ENCODE measurements at places on chromosomes 6 and 20.
A peak's percentile ranks its signal among the peaks of the same experiment; 100 is the strongest.

DNA sequence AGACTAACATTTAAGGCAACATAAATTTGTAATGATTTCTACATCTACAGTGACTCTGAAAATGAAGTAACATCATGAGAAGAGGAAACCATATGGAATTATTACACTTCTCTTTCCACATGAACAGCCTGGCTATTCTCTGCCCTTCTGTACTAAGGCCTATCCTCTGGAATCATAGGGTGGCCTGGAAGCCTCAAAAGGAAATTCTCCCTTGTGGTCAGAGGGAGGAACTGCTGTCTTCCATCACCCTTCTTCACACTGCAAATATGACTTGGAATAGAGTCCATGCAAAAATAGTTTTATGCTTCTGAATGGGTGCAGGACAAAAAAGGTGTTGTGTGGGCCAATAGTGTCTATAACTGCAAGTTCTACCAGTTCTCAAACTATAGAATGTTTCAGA lies 44.6 kb upstream of the SH3BGRL2 start:
- H3K27ac ChIP-seq: no peak overlapping the region
- peak; percentile 48 for DNase-seq
- no peak overlapping the region for H3K4me3 ChIP-seq
- no peaks in the 10 kb centered on the region for H3K4me1 ChIP-seq
- no peaks in the 10 kb centered on the region for H3K27me3 ChIP-seq

DNA sequence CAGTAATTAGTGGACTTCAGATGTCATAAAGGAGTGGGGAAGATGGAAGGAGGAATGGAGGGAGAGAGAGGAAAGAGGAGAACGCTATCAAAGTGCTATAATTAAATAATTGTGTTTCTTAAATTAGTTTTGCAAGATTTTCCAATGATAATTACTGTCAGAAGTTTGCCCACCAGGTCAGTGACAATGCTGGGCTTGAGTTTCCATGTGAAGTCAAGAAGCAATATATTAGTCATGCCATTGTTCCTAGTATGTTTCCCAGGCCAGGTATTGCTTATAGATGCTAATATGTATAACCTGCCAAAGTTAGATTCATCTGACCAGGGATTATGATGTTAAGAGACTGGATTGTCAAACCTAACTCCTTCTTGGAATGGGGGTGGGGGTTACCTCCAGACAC lies 131.9 kb downstream of the GJA10 start:
- H3K27me3 ChIP-seq: no peaks in the 10 kb centered on the region
- no peak overlapping the region for H3K27ac ChIP-seq
- H3K4me1 ChIP-seq: peaks cover 25% of the 10 kb centered on the region
- no peak for DNase-seq

GRCh38 chr20:57056651-57057050 lies 209.8 kb downstream of the BMP7 start:
- no peak overlapping the region for H3K4me3 ChIP-seq
- H3K27me3 ChIP-seq: peaks cover 38% of the 10 kb centered on the region
- H3K36me3 ChIP-seq: no peaks in the 10 kb centered on the region
- no peak for DNase-seq
- no peaks in the 10 kb centered on the region for H3K4me1 ChIP-seq

- no peaks in the 10 kb centered on the region for H3K4me1 ChIP-seq
- H3K36me3 ChIP-seq: no peaks in the 10 kb centered on the region
- no peak overlapping the region for H3K4me3 ChIP-seq
- no peaks in the 10 kb centered on the region for H3K27me3 ChIP-seq
- DNase-seq: no peak
Measured at GRCh38 chr6:16656451-16656850, 104.8 kb downstream of the ATXN1 start.

DNA sequence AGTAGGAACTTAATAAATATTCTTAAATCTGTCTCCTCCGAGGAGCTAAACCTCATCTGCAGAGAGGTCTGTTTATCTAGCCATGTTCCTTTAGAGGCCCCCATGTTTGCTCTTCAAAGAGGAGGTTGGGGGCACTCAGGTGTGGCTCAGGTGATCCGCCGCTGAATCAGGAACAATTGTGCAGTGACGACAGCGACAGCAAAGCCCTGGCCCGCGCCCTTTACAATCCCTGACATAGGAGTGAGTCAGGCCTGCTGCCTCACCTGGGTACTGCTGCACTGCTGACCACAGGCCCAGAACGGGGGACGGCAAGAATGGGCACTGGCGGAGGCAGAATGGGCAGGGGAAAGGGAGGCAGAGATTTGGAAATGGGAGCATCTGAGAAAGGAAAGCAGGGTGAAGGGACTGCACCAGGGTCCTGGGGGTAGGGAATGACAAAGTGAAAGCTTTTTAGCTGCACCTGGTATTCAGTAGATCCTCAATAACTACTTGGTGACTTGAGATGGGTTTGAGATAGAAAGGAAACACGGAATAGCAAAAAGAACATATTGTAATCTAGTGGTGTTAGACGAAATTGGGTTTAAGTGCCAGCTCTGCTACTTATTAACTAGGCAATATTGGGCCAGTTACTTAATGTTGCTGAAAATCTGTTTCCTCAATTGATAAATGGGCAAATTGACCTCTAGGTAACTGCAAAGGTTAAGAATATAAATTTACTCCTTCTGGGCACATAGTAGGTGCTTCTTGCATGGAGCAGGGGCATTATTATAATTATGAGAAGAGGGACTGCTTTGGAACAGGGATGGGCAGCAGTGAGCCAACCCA lies 5.4 kb upstream of the IER3 start:
- H3K4me1 ChIP-seq: peaks cover 22% of the 10 kb centered on the region
- DNase-seq: no peak
- H3K27me3 ChIP-seq: no peaks in the 10 kb centered on the region
- no peaks in the 10 kb centered on the region for H3K36me3 ChIP-seq
- H3K4me3 ChIP-seq: no peak overlapping the region

GRCh38 chr20:13382786-13383185 lies 161.7 kb downstream of the ISM1 start:
- H3K36me3 ChIP-seq: 0 out of 2 replicates have a peak, but pooled peaks cover 2% of the 10 kb centered on the region
- H3K4me1 ChIP-seq: no peaks in the 10 kb centered on the region
- H3K27me3 ChIP-seq: no peaks in the 10 kb centered on the region
- no peak overlapping the region for H3K27ac ChIP-seq

GRCh38 chr6:131909408-131910218 lies 41.6 kb downstream of the CCN2 start:
- peaks cover 3% of the 10 kb centered on the region for H3K4me1 ChIP-seq
- no peak overlapping the region for H3K27ac ChIP-seq
- H3K27me3 ChIP-seq: no peaks in the 10 kb centered on the region

- no peaks in the 10 kb centered on the region for H3K27me3 ChIP-seq
- no peaks in the 10 kb centered on the region for H3K4me1 ChIP-seq
- H3K36me3 ChIP-seq: no peaks in the 10 kb centered on the region
- no peak overlapping the region for H3K4me3 ChIP-seq
- no peak for DNase-seq
Measured at GRCh38 chr6:86712039-86712438, 225.3 kb upstream of the HTR1E start.

DNA sequence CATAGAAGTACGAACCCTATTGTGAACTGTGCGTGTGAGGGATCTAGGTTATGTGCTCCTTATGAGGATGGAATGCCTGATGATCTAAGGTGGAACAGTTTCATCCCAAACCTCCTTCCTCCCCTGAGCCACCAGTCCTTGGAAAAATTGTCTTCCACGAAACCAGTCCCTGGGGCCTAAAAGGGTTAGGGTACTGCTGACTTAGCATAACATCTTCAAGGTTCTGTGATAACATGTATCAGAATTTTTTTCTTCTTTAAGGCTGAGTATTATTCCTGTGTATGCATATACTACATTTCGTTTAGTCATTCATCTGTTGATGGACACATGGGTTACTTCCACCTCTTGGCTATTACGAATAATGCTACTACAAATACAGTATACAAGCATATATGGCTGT lies 80.2 kb downstream of the TSHZ2 start:
- H3K27ac ChIP-seq: no peak overlapping the region
- no peak for DNase-seq
- H3K27me3 ChIP-seq: peaks cover 10% of the 10 kb centered on the region
- H3K4me3 ChIP-seq: no peak overlapping the region

DNA sequence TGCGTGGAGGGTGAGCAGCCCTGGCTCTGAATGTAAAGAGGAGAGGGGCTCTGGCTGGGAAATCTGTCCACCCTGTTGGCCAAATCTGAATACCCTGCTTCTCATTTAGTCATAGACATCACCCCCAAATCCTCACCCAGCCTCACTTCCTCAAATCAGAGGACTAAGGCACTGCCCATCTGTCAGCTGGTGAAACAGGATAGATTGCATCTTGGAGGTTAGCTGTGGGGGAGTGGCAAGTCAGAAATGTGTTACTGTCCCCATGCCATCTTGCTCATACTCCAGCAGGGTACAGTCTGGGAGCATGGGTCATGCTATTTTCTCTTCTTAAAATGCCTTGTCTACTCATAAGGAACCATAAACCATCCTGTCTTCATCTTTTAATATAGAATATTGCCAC lies 9.5 kb upstream of the DTNBP1 start:
- H3K27ac ChIP-seq: no peak overlapping the region
- H3K4me1 ChIP-seq: peaks cover 12% of the 10 kb centered on the region
- H3K36me3 ChIP-seq: no peaks in the 10 kb centered on the region
- DNase-seq: no peak

GRCh38 chr6:38432479-38432878 lies 207.2 kb downstream of the BTBD9 start:
- peaks cover 11% of the 10 kb centered on the region for H3K4me1 ChIP-seq
- H3K27me3 ChIP-seq: no peaks in the 10 kb centered on the region
- no peak overlapping the region for H3K4me3 ChIP-seq
- no peak overlapping the region for H3K27ac ChIP-seq
- H3K36me3 ChIP-seq: no peaks in the 10 kb centered on the region
- DNase-seq: no peak

- no peaks in the 10 kb centered on the region for H3K4me1 ChIP-seq
- no peak overlapping the region for H3K27ac ChIP-seq
- no peak overlapping the region for H3K4me3 ChIP-seq
Measured at GRCh38 chr6:111329882-111330633, 153.0 kb downstream of the REV3L start.

DNA sequence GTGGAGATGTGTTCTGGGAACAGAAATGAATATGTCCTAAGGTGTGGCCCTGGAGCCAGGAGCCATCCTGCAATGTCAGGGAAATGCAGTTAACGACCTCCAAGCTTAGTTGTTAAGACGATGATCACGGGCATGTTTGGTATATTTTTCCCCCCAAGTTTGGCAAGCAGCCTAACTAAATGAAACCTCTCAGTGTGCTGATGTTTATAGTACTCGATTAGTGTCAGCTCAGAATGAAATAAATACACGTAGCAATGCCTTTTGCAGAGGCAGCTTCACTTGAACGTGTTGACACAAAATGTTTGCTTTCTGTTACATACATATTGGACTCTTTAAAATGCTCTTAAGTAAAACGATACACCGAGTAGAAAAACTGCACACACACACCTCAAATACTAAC lies 76.2 kb upstream of the OLIG3 start:
- no peak overlapping the region for H3K27ac ChIP-seq
- no peaks in the 10 kb centered on the region for H3K36me3 ChIP-seq
- H3K4me1 ChIP-seq: no peaks in the 10 kb centered on the region
- H3K27me3 ChIP-seq: no peaks in the 10 kb centered on the region
- DNase-seq: no peak

DNA sequence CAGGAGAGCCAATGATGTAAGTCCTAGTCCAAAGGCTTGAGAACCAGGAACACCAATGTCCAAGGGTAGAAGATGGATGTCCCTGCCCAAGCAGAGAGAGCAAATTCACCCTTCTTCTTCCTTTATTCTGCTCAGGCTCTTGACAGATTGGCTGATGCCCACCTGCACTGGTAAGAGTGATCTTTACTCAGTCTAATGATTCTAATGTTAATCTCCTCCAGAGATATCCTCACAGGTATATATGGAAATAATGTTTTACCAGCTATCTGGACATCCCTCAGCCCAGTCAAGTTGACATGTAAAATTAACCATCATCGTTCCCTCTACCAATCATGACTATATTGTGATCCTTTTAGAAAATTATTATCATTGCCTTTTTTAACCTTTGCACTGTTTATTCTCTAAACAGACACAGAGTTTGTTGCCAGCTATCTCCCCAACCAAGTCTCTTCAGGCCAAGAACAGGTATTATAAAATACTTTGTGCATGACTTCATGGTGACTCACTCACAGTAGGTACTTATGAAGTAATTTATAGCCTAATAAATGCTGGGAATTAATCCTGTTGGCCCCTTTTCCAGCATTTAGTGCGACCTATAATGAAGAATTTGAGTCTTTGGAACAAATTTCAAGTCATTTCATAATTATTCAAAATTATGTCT lies 26.2 kb upstream of the TSHZ2 start:
- no peaks in the 10 kb centered on the region for H3K36me3 ChIP-seq
- H3K27me3 ChIP-seq: peaks cover 3% of the 10 kb centered on the region
- H3K4me3 ChIP-seq: no peak overlapping the region
- H3K4me1 ChIP-seq: no peaks in the 10 kb centered on the region

DNA sequence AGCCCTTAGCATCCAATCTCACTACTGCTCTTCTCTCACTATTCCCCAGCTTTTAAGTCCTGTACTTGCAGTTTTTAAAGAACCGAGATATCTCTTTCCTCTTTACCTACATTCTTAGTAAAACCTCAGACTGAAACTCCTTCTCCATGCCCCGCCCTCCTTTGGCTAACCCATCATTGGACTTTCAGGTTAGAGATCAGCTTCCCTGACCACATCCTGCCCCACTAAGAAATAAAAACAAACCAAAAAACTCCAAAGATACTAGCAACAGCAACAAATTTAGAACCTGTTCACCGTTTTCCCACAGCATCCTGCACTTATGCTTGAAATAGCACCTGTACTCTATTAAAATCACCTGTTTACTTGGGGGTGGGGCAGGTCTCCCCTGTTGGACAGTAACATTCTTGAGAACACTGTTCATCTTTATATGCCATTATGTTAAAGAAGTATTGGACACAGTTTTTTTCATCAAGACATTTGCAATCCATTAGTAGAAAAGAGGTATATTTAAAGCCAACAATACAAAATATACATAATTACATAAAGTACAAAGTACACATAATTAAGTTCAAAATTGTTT lies 16.3 kb upstream of the SMAP1 start:
- no peak for DNase-seq
- no peak overlapping the region for H3K27ac ChIP-seq
- H3K36me3 ChIP-seq: no peaks in the 10 kb centered on the region
- H3K27me3 ChIP-seq: 0 out of 2 replicates have a peak, but pooled peaks cover 2% of the 10 kb centered on the region
- no peak overlapping the region for H3K4me3 ChIP-seq

DNA sequence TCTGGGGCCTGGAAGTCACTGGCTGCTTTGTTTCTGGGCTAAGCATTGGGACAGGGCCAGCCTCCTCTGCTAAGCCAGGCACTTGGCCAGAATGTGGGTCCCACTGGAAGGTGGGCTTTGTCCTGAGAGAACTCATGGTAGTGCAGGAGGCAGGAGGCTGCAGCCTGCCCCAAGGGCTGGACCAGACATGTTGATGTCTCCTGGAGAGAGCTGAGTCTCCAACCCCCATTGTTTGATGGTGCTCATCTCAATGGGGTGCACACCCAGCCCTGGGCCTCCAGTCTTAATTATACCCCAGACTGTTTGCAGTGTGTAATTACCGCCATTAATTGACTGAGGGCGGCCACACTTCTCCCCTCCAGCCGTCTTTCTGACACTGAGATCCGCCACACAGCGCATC lies 220.5 kb upstream of the PMEPA1 start:
- no peak overlapping the region for H3K27ac ChIP-seq
- H3K27me3 ChIP-seq: no peaks in the 10 kb centered on the region
- no peak overlapping the region for H3K4me3 ChIP-seq
- DNase-seq: no peak
- H3K4me1 ChIP-seq: peaks cover 25% of the 10 kb centered on the region
- no peaks in the 10 kb centered on the region for H3K36me3 ChIP-seq

- no peak overlapping the region for H3K27ac ChIP-seq
- H3K4me1 ChIP-seq: no peaks in the 10 kb centered on the region
- H3K4me3 ChIP-seq: no peak overlapping the region
- no peaks in the 10 kb centered on the region for H3K36me3 ChIP-seq
- DNase-seq: no peak
Measured at GRCh38 chr20:42961771-42962170, 227.9 kb downstream of the PTPRT start.

- H3K36me3 ChIP-seq: no peaks in the 10 kb centered on the region
- H3K4me3 ChIP-seq: no peak overlapping the region
- H3K27me3 ChIP-seq: no peaks in the 10 kb centered on the region
Measured at GRCh38 chr6:11814819-11815218, 36.2 kb upstream of the ADTRP start.
